Progenitor cell of endocrine pancreas (in vitro differentiated cells): ENCODE measurements at places on chromosomes 5 and 9. TPM values are rescaled to one million over a fixed set of nuclear protein-coding genes. Genes with fewer than 3 reads are reported as not detected.

ORM2 gene
- total RNA-seq, result 3.2 and 5.4 TPM in 2 replicates

SLC45A2 gene
- total RNA-seq, result 2.4 and 4.2 TPM in 2 replicates

PIP5K1B gene
- total RNA-seq, result 1.5 and 2.0 TPM in 2 replicates

SNCAIP gene
- total RNA-seq, result 13.7 and 16.8 TPM in 2 replicates

ERCC6L2 gene
- 49.5 and 52.9 TPM in 2 replicates for total RNA-seq

SPATA31C1 gene
- total RNA-seq, result not detected in 2 replicates

DNA sequence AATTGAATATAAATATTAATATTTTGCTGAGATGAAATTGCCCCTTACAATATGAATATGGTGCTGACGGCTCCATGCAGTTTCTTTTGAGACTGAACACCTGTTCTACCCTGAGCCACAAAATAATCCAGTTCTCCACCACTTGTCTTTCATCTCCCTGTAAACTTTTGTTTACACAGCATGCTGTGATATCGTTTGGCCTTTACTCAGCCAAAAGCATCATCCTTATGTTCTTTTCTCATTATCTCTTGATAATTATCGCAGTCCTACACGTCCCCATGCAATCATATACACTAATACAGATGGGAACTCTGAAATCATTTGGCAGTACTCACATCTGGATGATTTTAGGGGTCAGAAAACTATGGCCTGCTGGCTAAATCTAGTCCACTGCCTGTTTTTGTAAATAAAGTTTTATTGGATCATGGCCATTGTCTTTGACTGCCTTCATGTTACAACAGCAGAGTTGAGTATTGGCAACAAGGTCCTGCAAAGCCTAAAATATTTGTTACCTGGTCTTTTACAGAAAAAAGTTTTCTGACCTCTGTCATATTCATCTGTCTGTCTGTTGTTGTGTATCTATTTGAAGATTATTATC lies 53.3 kb downstream of the AOPEP start:
- no peak for DNase-seq

DNA sequence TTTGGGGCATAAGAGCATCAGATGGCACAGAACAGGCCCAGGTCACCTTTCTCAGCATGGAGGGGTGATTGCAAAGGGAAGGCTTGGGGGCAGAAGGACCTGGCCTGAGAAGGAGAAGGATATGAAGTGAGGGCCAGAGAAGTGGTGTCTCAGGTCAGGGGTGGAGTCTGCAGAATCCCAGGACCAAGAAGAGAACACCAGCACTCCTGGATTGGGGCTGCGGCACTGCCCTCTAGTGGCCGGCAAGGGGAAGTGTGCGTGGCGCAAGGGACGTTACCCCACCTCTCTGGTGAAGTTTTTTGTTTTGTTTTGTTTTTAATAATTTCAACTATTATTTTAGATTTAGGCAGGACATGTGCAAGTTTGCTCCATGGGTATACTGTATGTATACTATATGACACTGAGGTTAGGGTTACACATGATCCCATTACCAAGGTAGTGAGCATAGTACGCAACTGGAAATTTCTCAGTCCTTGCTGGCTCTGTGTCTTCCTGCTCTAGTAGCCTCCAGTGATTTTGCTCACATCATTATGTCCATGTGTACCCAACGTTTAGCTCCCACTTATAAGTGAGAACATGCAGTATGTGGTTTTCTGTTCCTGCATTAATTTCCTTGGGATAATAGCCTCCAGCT lies 1548.6 kb downstream of the EFNA5 start:
- DNase-seq, result no peak

DNA sequence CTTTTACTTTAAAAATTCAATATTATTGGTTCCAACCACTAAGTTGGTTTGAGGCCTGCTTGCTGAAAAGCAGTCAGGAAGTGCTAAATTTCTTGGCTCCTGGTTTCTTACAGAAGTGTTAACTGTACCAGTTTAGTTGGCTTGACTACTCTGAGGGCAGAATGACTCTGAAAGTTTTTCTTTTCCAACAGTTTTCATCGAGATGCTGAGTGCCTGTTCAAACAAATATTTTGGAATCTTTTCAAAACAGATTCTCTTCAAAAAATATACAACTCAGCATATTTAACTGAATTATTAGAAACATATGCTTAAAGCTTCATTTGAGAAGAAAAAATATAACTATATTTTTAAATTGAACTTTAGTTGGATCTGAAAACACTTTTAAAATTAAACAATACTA lies 37.0 kb downstream of the SLC38A9 start:
- DNase-seq, result no peak

GRCh38 chr5:106307265-106307664 lies 1363.5 kb downstream of the EFNA5 start:
- no peak for DNase-seq

DNA sequence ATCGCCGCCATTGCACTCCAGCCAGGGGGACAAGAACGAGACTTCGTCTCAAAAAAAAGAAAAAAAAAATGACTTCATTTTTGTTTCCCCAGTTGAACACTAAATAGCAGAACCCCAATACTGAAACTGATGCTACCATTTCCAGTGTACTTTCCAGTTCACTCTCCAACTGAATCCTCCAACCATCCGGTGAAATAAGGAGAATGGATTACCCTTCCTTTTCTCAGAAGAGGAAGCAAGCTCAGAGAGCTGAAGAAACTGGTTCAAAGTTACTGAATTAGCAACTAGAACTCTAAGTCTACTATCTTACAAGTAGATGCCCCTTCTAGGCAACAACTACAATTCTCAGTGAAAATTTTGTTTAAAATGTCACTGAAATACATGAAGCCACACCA lies 3.9 kb downstream of the FAM13B start:
- DNase-seq, result no peak

GRCh38 chr5:109412981-109413402 lies 3.2 kb upstream of the PJA2 start:
- no peak for DNase-seq

GRCh38 chr9:37827483-37828165 lies 27.0 kb downstream of the DCAF10 start:
- no peak for DNase-seq

- no peak for DNase-seq
Measured at GRCh38 chr5:32210151-32210550, 36.0 kb upstream of the GOLPH3 start.

GRCh38 chr9:134968823-134969090 lies 51.0 kb upstream of the FCN1 start:
- DNase-seq, result no peak

- DNase-seq, result no peak
Measured at GRCh38 chr5:159782995-159783300, 133.3 kb upstream of the ADRA1B start.

DNA sequence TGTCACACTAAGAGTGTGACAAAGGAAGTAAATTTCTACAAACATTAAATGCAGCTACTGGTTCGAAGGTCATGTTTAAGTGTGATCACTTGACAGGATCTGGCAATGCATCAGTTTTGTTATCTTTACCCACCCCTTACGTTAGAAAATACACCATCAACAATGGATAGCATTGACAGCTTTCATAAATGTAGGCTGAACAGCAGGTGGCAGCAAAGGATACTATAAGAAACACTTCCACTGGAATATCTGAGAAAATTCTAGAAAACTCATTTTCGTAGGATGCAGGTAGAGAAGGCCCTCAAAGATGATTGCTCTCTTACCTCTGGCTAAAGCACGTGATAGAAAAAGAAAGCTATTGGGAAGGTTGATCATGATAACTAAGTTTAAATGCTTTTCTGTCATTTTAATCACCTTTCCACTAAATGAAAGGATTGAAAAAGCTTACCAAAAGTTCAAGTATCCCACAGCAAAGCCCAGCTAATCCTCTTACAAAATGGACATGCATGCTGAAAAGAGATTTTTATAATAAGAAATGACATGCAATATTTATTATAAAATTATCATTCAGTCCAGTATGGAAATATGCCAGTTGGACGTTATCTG lies 292.5 kb downstream of the PARP8 start:
- no peak for DNase-seq

DNA sequence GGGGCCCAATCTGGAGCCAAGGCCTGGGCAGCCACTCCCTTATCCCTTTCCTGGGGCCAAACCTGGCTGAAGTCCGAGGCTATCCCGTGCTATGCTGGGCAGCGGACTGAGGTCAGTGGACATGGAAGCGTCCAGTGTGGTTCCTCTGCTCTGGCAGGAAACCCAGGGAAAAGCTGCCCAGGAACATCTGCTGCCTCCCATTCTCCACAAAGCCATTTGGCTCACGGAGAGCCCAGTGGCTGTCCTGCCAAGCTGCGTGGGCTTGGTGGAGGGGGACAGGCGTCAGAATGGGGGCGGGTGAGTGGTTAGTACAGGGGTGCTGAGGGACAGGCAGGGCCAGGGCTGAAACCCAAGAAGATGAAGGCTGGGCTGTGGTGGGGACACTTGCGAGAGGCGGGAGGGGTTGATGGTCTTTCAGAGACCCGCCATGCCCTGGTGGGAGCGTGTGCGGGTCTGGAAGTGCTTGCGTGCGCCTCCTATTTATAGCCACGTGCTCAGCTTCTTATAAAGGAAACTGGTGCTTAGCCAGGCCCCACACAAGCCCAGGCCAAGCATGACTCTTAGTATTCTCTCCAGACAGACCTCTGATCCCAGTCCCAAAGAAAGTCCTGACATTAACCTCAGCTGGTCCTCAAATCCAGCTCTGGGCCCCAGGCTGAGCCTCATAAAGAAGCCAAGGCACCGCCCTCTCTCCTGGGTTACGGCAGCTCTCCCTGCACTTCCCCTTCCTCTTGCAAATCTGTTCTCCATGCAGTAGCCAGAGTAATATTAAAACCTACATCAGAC lies 9.4 kb upstream of the SLC6A7 start:
- DNase-seq, result no peak

DNA sequence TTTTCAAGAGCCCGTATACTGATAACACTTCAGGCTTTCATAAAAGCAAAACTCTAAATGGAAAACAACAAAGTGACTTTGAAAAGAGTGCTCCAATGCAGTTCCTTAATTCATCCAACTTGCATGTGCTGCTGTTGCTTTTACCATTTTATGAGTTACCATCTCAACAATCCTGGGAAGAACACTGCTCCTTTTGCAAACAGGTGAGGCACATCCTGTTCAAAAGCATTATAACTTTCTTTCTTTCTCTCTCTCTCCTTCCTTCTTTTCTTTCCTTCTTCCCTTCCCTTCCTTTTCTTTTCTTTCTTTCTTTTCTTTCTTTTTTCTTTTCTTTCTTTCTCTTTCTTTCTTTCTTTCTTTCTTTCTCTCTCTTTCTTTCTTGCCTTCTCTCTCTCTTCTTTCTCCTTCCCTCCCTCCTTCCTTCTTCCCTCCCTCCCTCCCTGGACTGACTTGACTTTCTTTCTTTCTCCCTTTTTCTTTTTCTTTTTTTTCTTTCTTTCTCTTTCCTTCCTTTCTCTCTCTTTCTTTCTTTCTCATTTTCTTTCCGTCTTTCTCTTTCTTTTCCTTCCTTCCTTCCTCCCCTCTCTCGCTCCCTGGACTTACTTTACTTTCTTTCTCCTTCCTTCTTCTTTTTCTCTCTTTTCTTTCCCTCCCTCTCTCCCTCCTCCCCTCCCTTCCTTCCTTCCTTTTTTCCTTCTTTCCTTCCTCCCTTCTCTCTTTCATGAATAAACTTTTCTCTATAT lies 11.2 kb upstream of the PARP8 start:
- no peak for DNase-seq

- DNase-seq, result no peak
Measured at GRCh38 chr5:151072630-151073025, 8.2 kb downstream of the TNIP1 start.

- DNase-seq, result no peak
Measured at GRCh38 chr5:36854402-36855140, 22.0 kb upstream of the NIPBL start.

- no peak for DNase-seq
Measured at GRCh38 chr9:18910916-18911315, 122.1 kb downstream of the SAXO1 start.

DNA sequence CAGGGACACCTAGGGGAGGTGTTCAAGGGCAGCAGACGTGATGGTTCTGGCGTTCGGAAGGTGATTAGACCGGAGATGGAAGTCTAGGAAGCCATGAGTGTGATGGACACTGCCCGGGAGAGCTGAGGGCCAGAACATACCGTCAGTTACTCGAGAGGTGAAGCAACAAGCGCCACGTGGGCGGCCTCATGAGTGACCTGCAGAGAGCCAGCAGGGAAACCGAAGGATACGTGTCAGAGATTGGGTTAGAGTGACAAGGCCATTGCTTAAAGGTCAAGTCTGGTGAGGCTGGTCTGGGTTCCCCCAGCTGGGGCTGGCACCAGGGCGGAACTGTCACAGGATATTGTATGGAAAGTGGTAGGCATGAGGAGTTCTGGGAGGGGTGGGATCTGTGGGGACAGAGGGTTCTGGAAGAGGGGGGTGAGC lies 60.0 kb downstream of the C9orf50 start:
- no peak for DNase-seq

DNA sequence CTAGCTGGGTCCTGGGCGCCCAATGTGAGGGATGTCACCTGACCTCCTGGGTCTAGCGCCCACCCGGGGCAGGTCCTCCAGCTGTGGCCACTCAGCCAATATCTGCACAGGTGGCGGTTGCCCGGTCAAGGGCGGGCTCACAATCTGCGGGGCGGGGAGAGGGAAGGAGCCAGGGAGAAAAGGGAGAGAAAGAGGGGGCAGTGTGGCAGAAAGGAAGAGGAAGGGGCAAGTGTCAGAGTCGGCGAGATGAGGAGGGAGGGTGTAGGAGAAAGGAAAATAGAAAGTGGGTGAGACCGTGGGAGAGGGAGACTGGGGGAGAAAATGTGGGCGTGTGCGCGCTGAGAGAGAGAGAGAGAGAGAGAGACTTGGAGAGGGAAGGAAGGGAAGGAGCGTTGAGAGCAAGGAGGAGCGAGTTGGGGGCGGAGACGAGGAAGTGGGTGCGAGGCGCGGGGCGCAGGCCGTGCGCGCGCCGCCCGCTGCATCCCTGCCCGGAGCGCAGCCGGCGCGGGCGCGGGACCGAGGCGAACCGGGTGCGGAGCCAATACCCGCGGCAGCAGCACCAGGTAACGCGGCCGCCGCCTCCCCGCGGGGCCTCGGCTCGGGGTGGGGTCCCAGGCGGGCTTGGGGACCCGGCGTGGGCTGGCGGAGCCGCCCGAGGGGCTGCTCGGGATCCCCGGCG lies at the start of gene HRH2:
Gene HRH2, plus strand, starts transcription at position 479 of the 679 bp plus-strand sequence. CDS start 25,163 bp downstream, outside the sequence.
- peak; percentile 25 for DNase-seq
